ENCODE measurements at places on chromosomes 11 and 22.
A peak's percentile ranks its signal among the peaks of the same experiment; 100 is the strongest.

DNA sequence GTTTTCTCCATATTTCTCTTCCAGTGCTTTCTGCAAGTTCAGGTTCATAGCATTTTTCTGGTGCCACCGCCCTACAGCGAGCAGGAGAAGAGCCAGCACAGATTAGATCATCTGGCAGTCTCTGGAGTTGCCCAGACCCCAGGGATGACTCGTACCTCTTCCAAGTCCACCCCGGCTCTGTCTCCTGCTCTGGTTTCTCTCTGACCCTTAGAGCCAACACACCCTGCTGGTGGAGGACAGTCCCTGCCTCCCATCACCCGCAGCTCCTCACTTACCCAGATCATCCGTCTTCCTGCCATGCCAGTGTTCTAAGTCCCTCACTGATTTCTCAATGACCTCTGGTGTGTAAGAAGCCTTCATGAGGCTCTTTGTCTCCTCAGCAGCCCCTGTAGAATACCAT, 28.0 kb downstream of the TST start:
- DNase-seq, result no peak

GRCh38 chr22:27692243-27692642, 109.3 kb downstream of the MN1 start:
- DNase-seq, result no peak

DNA sequence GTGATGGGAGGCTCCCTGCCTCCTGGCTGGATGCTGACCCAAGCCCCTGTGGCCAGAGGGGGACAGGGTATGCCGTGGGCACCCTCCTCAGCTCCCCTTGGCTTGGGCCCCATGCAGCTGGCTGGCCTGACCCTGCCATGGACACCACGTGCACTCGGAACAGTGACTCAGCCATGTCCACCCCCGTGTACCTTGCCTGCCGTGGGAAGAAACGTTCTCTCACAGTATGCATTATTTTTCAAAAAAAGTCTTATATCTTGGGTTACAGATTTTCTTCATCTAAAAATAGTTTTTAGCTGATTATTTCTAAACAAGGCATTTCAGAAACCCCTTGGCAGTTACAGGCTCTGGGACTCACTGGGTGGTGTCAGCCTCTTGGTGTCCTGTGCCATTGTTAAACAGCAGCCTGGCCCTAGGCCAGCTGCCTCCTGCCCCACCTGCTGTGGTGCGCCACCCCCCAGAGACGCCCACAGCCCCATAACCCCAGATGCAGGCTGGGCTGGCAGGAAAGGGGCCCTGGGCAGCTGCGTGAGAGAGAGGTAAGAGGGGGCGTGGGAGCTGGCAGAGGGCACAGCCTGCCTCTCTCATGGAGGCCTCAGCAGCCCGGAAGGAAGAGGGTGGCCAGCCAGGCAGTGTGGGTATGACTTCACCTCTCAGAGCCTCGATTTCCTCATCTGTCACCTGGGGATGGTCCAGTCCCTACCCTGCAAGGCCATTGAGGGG, 99.8 kb downstream of the MORC2 start:
- peak; percentile 10 for DNase-seq

DNA sequence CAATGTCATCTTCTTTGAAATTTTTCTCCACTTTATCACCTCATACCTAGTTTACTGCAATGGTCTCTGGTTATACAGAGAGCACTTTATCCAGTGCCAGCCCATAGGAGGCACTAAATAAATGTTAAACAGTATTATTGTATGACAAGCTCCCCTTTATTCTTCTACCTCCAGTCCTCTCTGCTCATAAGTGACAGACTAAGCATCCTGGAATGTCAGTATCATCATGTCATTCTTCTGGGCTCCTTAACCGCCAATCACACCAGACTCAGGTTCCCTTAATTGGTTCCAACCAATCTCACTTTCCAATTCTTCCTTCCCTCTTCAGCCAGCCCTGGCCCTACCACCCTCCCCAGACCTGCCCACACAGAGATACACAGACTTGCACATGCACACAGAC, 93.1 kb downstream of the RPL27A start:
- DNase-seq, result no peak

GRCh38 chr11:128053981-128054931, 533.1 kb downstream of the ETS1 start:
- DNase-seq, result no peak

DNA sequence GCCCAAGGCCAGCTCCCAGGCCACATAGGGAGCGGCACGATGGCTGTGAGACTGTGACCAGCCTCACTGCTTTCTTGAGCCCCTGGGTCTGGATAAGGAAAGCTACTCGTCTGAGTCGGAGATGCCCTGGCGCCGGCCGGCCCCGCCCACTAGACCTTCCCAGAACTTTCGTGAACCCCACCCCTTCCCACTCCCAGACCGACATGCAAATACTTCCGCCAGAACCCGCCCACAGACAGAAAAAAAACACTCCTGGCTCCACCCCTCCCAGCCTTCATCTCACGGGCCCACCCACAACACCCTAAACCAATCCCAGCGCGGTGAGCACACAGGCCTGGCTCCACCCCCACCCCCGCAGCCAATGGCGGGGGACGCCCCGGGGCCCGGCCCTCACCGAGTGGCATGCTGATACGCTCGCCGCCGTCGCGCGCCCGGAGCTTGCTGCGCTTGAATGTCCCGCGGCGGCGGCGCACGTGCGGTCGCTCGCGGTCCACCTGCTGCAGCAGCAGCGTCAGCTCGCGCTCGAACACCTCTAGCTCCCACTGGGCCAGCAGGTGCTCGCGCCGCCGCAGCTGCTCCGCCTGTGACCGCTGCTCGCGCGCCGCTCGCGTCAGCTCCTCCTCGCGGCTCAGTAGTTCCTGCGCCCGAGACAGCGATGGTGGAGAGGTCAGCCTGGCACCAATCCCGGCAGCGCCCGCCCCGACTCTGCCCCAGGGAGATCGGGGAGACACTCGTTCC, 7.0 kb downstream of the MAP3K11 start:
- peak; percentile 99 for DNase-seq

DNA sequence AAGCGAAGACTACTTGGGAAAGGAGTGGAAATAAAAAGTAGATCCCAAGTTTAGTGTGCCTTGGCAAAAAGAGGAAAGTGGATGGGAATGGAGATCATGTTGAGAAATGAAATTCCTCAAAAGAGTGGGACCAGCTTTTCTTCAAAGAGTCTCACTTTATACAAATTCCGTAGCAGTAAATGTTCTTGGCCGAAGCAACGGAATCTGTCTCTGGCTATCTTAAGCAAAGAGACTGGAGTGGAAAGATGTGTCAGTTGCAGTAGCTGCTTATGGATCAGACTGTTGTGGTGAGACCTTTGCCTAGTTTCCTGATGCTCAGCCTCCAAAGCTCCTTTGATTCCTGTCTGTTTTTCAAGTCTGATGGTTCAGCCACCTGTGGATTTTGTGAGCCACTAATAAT, 73.6 kb downstream of the CSTPP1 start:
- DNase-seq, result no peak

DNA sequence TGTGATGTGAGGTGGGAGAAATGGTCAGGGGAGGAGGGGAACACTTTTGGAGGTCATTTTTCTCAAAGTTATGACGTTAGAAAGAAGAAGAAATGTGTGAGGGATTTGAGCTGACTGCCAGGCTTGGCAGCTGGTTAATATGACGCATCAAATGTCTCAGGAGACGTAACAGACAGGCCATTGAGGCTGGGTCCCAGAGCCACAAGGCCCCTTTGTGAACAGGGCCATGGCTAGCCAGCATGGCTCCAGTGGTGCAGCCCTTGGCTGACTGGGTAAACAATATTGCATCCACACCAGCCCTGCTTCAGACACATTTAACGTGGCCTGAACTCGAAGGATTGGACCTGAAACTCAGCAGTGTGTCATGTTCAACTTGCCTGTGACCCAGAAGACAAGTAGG, 34.3 kb downstream of the AMOTL1 start:
- no peak for DNase-seq

- DNase-seq, result no peak
Measured at GRCh38 chr22:33832558-33833151, 87.6 kb downstream of the LARGE1 start.

DNA sequence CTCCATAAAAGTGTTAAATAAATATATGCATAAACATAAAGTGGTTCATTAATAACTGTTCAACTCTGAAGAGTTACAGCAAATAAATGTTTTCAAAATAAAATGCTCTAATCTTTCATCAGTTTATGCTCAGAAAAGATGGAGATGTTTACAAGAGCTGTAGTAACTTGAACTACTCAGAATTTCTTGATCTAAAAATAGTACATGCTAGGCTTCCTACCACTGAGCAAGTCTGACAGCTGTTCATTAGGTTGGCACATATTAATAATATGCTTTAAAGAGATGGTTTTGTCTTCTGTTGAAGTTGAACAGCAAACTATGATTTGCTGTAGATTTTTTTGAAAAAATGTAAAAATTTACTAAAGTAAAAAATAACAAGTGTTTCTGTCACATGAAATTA, 10.8 kb upstream of the SLN start:
- DNase-seq, result no peak

- DNase-seq, result no peak
Measured at GRCh38 chr22:44187652-44188230, 7.0 kb downstream of the PARVG start.

DNA sequence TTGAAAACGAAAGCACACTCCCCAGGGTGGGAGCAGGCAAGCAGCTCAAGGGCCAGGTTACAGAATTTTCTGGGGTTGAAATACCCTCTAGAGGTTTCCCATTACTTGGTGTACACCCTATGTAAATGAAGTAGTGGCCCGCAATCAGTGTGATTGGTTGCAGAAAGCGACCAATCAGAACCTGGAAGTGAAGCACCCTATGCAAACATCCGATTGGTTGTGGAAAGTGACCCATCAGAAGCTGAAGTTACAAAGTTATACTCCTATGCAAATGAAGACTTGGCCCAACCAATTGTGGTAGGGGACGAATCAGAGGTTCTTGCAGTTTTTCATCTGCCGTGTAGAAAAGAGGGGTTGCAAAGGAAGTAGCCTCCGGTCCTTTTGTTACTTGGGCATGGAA, 19.2 kb downstream of the PRR5 start:
- no peak for DNase-seq

DNA sequence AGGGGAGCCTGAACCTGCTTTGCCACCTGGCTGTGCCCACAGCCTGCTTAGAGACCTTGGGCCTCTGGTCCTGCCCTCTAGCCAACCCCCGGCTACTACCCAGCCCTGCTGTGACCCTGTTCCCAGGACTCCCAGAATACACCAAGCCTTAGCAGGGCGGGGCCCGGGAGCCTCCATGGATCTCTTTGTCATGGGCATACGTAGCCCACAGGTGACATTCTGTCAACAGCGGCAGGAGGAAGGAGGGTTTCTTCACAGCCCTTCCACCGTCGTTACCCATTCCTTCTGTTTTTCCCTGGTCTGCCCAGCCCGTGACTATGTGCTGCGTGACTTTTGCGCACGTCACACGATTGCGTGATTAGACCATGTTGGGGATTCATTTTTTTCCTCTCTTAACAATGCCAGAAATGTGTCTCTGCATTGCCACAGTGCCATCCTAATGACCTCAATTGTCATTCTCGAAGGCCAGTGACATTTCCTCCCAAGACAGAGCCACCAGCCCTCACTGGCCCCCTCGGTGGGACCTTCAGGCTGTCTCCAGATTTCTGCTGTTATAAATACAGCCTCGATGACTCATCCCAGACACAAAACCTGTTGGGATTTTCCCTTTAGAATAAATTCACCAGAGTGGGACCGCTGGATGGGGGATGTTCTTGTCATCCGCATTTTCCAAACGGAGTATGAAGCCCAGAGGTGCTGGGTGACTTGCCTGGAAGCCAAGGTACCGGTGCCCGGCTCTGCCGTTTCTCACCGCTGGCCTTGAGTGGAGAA, 9.0 kb downstream of the SYT12 start:
- DNase-seq, result no peak

GRCh38 chr22:47604563-47604962, 842.1 kb downstream of the TBC1D22A start:
- DNase-seq, result no peak

GRCh38 chr11:19919050-19919561, 206.5 kb downstream of the NAV2 start:
- no peak for DNase-seq

GRCh38 chr11:326592-326841, 5.9 kb upstream of the IFITM3 start:
- DNase-seq, result no peak

DNA sequence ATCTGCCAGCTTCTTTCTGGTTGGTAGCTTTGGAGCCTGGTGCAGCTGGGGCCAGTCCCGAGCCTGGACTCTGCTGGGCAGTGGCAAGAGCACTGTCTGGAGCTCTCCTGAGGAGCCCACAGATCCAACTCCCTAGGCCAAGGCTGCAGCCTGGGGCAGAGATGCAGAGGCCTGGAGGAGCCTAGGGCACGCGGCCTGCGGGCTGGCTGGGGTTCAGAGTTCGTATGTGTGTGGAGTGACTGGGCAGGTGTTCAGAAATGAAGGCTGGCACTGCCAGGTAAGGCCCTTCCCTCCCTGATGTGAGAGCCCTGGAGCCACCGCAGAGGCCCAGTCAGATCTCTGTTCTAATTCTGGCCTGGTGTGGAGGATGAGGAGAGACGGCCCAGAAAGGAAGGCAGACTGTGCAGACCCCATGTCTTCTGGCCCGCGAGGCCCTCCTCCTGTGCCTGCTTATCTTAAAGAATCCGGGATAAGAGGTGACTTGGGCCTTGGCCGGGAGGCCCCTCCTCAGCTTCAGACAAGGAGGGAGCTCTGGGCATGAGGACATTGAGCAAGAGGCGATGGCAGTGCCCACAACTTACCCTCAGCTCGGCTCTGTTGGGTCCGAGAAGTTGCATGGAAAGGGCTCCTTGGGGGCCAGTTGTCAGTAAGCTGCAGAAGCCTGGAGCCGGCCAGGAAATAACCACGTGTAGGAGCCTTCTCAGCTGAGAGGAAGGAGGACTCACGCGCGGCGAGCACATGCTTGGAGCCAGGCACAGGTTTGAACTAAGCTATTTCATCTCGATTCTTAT, 62.2 kb upstream of the B3GAT1 start:
- DNase-seq, result no peak

Measured in Caco-2 (cell line).